Muscle of arm (tissue), 14 donors: ENCODE measurements at places on chromosomes 12 and 14. TPM values are rescaled to one million over a fixed set of nuclear protein-coding genes. Genes with fewer than 3 reads are reported as not detected.

DNA sequence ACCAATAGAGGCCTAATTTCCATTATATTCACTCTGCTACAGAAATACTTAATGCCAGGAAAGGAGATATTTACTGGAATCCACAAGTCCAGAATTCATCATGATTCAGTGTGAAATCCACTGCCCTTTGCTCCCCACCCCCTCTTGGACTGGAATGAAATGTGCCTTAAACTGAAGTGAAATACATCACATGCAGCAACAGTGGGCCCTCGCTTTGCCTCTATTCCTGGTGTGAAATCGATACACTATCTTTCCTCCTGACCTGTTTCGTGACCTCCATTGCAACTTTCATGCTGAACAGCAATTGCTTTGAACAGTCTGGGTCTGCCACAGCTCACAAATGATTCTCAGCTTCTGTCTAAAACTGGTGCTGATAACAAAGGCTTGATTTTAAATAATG lies 100.6 kb downstream of the NPAS3 start:
- no peak for DNase-seq

GRCh38 chr12:92068459-92068858 lies 77.2 kb downstream of the BTG1 start:
- no peak for DNase-seq

DNA sequence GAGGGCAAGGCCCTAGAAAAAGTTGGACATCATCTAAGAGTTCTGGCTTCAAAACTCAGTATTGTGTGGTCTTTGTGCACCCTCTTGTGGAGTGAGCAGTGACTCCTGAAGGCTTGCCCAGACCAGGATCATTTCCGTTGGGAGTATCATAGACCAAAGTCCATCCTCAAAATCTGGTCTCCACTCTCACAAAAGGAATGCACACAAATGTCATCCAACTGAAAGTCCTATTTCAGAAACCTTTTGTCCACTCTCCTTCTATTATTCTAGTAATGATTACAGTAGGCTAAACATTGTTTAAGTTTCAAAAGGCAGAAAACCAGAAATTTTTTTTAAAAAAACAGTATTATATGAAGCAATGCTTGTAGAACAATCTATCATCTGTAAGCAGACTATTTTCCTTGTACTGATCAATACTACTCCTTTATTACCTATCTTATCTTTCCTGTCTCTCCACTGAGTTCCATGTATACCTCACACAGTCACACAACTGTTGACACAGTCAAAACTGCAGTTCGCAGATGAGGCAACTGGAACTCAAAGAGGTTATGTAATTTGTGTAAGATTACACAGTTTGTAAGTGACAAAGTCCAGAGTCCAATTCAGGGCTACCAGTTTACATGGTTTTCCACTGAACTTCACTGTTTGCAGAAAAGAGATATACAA lies 41.4 kb downstream of the COX16 start:
- DNase-seq = peak; percentile 19

FOXM1 gene
- polyA plus RNA-seq = not detected

DNA sequence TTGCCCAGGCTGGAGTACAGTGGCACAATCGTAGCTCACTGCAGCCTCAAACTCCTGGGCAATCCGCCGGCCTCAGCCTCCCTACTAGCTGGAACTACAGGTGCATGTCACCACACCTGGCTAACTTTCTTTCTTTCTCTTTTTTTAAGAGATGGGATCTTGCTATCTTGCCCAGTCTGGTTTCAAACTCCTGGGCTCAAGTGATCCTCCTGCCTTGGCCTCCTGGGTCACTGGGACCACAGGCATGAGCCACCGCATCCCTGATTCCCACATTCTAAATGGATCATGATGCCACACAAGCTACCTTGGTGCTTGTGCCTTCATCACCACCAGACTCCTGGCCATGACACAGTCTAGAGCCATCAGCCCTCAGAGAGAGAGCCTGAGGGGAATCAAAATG lies 43.8 kb downstream of the PRKAB1 start:
- DNase-seq = no peak

DNA sequence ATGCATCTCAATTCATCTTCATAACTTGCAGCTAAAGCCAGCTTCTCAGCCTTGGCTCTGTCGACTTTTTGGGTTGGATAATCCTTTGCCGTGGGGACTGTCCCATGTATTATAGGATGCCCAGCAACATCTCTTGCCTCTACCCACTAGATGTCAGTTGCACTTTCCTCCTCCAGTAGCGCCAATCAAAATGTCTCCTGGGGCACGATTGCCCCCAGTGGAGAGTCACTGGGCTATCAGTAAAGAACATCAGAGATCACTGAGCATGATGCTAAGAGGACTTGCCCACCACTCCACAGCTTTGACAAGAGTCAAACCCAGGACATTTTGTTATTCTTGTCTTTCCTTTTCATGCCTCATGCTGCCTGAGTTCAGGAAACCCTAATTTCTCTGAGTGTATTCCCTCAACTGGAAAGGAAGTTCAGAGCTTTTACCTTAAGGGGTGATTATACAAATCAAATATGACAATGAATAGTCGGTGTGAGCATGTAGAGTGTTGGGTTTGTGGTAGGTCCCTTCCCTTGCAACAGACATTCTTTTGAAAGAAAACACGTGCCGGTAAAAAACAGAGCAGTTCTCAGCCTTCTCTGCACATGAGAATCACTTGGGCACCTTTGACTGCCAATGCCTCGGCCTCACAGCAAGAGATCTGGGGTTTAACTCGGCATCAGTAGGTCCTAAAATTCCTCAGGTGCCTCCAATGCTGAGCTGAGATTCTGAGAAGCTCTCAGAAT lies 980.6 kb downstream of the VRK1 start:
- DNase-seq = no peak

STAB2 gene
- polyA plus RNA-seq = 1.5 TPM

CKB gene
- 849 TPM for polyA plus RNA-seq

MYF6 gene
- 67.0 TPM for polyA plus RNA-seq

- DNase-seq = no peak
Observed at GRCh38 chr12:75944097-75944904, 87.3 kb downstream of the PHLDA1 start.

GRCh38 chr12:75599061-75599460 lies 87.7 kb upstream of the KRR1 start:
- no peak for DNase-seq

GRCh38 chr12:117671734-117672133 lies 297.1 kb downstream of the KSR2 start:
- no peak for DNase-seq

DNA sequence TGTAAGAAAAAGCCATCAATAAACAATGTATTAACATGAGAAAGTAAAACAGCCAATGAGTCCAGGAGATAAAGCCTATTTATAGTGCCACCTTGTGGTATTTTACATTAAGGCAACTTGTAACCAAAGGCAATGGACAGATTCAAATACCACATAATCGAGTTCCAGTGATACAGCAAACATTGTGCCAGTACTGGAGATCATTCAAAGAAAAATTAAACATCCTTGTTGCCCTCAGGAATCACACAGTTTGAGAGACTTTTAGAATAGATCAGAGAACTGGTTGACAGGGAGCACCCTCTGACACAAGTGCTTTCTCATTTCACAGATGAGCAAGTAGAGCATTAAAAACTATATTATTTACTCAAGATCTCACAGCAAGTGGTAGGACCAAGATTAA lies 98.1 kb downstream of the DDHD1 start:
- peak; percentile 64 for DNase-seq

DNA sequence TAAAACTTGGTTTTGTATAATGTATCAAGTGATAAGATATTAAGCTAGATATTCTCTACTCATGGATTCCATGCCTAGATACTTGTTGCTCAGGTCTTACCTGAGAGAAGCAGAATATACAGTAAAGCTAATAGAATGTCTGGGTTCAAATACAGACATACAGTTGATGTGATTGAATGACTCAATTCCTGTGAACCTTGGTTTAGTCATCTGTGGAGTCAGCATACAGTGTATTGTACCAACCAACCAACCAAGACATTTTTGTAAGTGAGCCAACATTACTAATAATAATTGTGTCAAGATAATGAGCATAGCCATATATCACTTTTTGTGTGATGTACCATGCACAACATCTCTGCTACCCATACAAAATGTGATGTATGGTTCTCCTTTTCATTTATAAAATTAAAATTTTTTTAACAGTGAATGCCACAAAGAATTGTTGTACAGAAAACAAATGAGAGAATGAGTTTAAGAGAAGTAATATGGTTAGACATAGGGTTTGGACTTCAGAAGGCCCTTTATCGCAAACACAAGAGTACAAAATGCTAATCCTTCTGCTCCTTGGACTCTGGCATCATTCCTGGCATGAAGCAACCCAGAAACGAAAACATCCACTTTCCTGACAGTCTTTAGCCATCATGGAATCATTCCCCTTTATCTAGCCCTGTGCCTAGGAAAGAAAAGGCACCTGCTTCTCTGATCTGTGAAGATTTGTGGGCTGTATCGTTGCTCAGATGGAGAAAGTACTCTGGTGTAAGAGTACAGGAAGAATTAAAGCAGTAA lies 977.2 kb upstream of the USP15 start:
- no peak for DNase-seq

GRCh38 chr12:27771481-27772327 lies 8.3 kb upstream of the KLHL42 start:
- no peak for DNase-seq

KRT78 gene
- 0.08 TPM for polyA plus RNA-seq

DNA sequence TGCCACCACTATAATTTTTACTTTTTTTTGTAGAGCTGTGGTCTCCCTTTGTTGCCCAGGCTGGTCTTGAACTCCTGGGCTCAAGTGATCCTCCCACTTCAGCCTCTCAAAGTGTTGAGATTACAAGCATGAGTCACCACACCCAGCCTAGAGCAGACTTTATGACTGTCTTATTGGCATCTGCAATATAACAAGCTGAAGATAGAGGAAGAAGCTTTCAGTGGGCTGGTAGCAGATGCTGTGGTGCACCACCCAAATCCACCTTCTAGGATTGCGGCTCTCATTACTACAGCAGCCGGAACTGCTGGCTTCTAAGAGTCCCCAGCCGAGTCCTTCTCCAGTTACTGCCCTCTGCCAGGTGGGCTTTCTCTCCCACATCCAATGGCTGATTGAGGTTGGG lies 7.6 kb upstream of the STK38L start:
- DNase-seq = no peak

DNA sequence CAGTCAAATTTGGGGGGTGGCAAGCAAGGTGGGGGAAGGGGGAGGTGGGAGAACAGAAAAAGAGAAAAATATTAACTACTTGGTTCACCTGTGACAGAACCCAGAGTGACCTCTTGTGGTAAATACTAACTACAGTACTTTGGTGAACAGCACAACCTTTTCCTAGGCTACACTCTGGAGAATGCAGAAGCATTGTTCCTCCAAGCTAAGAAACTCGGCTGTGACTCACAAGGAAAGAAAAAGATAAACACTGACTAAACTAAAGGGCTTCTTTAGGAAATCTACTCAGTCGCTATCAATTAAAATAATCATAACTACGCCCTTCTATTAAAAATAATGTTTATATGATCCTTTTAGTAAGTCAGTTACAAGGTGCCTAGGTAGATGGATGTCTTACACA lies 5.4 kb downstream of the KCNH5 start:
- peak; percentile 5 for DNase-seq

DNA sequence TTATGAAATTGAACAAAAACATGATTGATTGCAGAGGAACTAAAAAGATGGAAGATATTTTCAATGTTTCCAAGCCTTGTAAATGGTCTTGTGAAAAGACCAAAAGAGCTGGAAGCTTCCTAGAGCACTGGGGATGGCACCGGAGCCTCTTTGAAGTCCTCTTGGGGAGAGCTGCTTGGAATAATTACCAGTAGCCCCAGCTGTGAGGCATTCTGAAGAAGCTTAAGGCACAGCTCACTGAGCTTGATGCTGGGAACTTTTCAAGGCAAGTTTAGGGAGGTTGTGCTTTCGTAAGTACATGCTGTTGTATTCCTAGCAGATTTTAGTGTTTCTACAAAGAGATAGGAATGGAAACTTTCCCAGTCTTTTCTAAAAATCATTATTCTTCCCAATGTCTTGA lies 13.9 kb downstream of the PDZRN4 start:
- DNase-seq = no peak

GRCh38 chr12:121062391-121063045 lies 23.5 kb upstream of the OASL start:
- DNase-seq = no peak

RND1 gene
- polyA plus RNA-seq = 0.32 TPM

KRT7 gene
- 3.0 TPM for polyA plus RNA-seq

DNA sequence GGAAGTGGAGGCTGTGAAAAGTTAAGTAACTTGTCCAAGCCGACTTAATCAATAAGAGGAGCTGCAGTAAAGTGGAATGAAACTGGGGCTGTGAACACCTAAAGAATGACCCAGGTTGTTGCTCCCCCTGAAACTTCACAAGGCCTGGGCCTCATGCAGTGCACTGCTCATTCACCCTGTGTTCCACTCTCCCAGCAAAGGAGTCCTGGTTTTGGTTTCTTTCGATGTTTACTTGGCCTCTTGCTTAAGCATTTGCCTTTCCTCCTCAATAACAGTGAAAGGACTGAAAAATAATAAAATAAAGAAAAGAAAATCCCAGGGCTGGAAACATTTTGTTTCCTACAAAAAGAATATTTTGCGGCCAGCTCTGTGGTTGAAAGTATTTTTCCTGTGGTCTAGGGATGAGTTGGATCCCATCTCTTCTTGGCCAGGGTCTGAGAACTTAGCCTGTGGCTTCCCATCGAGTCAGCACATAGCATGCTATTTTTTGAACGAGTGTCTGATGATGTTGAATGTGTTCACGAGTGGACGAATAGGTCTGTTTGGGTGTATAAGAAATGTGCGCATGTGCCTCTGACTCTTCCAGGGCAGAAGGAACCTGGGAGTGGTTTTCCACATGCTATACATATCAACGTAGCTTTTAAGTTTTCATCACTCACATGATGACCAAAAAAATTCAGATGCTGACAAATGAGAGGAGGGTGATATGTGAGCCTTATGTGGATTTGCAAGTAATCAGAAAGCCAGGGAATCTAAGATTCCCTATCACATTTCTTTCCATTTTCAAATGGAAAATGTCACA lies 349.8 kb downstream of the ZFP36L1 start:
- peak; percentile 49 for DNase-seq

DNA sequence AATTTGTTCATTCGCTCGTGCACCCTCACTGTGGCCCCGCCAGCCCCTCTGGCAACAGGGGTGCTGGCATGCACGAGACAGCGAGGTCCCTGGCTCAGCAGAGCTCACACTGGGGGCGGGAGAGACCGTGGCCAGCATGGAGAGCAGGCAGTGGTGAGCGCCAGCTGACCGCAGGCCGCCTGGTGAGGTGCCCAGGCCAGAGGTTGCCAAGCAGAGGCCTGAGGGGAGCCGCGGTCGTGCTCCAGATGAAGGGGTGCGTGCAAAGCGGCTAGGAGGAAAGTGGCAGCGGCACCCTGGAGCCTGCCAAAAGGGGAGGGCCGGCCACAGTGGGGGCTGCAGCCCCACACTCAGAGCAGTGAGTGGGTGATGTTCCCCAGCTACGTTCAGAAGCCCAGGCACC lies 56.1 kb downstream of the CDC42BPB start:
- DNase-seq = no peak

- no peak for DNase-seq
Observed at GRCh38 chr12:4148418-4149056, 125.0 kb upstream of the CCND2 start.

MAP1LC3B2 gene
- 7.1 TPM for polyA plus RNA-seq
